NCI-H1092 treated with DMSO at 0.1 percent for 48 hours (cell line): ENCODE measurements at places on chromosomes 5 and 9.

GRCh38 chr5:58080573-58080972 lies 379.3 kb downstream of the PLK2 start:
- DNase-seq, result no peak

- DNase-seq, result no peak
These were observed 66.5 kb downstream of the ERCC6L2 start for GRCh38 chr9:95942016-95942415.

DNA sequence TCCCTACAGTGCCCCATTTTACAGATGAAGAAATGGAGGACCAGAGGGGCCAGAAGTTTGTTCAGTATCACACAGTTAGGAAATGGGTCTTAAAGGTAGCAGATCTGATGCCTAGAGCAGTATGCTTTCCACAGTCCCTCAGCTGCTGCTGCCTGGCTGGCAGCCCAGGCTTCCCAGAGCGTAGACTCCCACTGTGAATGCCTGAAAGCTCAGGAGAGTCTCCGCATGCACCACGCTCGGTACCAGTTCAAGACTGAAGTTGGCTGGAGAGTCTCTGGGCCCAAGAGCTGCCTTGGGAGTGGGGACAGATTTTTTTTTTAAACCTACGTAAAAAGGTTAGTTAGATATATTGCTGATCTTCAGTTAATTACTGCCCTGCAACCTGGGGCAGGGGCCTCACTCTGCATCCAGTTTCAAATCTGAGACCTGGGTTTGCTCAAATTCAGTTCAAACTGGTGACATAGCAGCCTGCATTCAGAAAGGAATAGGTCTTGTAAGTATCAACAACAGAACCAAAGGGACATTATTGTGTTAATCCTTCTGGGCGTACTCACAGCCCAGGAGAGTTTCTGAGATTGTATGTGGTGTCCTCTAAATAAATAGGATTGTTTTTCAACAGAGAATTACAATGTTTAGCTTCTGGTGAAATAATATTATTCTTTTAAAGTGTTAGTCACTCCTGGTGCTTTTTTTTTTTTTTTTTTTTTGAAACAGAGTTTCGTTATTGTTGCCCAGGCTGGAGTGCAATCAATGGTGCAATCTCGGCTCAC lies 8.3 kb downstream of the NANS start:
- DNase-seq, result peak; percentile 9

GRCh38 chr5:39178861-39179260 lies 40.5 kb downstream of the FYB1 start:
- no peak for DNase-seq

GRCh38 chr5:39409033-39409432 lies 15.7 kb downstream of the DAB2 start:
- DNase-seq, result no peak
